GM12892 (cell line): ENCODE measurements at places on chromosomes 1 and 21.

- no peak for DNase-seq
Observed at GRCh38 chr21:38280454-38280853, 23.7 kb downstream of the KCNJ15 start.

DNA sequence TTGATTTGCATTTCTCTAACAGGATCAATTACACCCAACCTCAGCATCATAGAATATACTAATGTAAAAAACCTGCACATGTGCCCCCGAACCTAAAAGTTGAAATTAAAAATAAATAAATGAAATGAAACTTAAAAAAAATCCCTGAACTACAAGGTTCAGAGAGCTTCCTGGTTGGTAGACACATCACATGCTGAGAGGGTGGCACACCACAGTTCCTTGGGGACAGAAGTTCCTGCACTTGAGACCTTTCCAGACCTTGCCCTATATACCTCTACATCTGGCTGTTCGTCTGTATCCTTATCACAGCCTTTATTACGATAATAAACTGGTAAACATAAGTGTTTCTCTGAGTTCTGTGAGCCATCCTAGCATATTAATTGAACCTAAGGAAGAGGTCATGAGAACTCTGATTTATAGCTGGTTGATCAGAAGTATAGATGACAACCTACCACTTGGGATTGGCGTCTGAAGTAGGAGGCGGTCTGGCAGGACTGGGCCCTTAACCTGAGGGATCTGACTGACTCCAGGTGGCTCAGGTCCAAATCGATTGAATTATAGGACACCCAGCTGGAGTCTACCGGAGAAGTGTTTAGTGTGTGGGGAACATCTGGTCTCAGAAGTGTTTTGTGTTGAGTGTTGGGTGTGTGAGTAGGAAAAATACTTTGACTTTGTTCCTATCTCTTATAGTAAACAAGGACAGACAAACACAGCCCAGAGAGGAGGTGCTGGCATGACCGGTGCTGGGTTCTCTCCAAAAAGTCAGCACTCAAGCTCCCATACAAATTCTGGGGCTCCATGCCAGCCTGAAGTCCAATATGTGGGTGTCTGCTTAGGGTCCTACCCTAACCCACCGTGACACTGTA, 19.0 kb downstream of the C1orf115 start:
- no peak for DNase-seq

DNA sequence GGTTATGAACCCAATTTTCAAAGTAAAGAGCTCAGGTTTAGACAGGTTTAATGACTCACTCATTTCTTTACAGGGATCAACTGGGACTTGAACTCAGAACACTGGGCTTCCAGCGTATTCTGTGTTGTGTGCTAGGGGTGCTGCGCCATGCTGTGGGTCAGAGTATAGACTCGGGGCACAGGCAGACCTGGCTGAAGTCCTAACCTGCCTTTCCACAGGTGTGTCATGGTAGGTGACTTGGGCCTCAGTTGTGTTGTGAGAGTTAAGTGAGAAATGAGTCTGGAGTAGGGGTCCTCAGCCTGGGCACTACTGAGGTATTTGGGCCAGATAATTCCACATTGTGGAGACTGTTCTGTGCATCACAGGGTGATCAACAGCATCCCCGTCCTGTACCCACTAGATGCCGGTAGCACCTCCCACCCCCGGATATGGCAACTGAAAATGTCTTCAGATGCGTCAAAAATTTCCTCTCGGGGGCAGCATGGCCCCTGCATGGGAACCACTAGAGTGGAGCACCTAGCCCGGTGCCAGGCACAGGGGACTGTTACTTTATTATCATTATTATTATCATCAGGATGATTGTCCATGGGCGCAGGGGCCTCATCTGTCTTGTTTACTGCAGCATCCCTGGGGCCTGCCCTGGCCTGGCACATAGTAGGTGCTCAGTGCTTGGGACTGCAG, 575.5 kb downstream of the PTPRU start:
- DNase-seq, result no peak

GRCh38 chr1:231478019-231478785, 50.3 kb upstream of the TSNAX start:
- DNase-seq, result no peak

- no peak for DNase-seq
Observed at GRCh38 chr1:28507646-28508434, 2.0 kb downstream of the RCC1 start.

DNA sequence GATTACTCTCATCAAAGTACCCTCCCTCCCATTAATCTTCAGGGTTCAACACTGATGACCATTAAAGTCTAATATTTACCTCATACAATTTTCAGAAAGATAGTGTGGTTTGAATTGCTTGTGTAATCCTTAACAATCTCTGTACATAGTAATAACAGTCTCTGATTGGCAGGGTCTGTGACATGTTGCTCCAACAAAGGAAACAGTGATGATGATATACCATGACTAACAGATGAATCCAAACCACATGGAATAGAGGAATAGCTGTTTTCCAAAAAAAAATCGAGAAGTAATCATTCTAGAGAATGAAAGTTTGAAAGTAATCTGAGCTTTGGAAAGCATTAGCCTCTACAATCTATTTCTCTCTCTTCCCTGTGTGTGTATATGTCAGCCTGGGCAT, 610.1 kb upstream of the NEGR1 start:
- no peak for DNase-seq
